T-helper 2 cell (primary cell): ENCODE measurements at places on chromosomes 16 and 17.

GRCh38 chr17:20791626-20792025 lies 212.1 kb downstream of the CDRT15L2 start:
- DNase-seq: no peak

GRCh38 chr16:31421587-31421986 lies 6.6 kb downstream of the COX6A2 start:
- no peak for DNase-seq

GRCh38 chr16:56257239-56257638 lies 66.0 kb downstream of the GNAO1 start:
- no peak for DNase-seq

DNA sequence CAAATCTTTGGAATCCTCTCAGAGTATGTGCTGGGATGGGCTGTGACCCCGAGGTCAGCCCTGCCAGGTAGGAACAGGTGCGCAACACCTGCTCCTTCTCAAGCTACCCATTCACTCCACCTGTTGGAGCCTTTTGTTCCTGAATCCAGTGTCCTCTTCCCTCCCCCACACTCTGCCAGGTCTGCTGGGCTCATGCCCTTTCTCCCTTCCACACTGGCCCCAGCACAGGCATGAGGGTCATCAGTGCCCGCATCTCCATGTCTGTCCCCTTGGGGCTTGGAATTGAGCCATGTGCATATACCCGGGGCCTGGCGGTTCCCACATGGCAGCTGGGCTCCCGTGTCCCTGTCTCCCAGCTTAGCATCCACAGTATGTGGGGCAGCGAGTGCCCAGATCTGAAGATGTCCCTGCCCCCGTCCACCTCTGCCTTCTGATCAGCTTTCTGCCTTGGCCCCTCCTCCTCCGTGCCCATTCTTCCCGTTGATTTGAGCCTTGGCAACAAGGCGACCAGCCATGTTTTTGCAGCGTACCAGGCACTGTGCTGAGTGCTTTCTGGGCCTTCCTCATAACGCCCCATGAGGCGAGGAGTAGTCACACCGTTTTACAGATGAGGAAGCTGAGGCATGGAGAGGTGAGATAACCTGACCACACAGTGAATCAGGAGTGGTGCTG lies 102.2 kb downstream of the RAP1GAP2 start:
- no peak for DNase-seq

DNA sequence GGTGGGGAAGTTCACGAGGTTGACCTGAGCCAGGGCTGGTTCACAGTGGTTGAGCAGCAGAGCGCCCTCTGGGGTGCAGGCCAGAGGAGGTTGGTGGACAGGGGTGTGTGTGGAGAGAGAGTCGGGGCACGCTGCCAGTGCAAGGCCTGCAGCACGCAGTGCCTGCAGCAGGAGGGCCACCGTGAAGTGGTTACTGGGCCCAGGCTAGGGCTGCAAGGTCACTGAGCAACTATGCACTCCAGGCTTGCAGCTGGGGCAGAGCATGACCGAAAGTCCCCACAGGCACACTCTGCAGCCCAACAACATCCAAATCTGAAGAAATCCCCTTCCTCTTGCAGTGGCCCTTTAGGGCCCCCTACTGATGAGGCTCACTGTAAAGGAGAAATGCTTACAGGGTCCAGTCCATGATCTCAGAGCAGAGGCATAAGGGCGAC lies 89.1 kb upstream of the NOL11 start:
- no peak for DNase-seq
